Smooth muscle cell of the brain vasculature (primary cell): ENCODE measurements at places on chromosomes 7 and 10.

DNA sequence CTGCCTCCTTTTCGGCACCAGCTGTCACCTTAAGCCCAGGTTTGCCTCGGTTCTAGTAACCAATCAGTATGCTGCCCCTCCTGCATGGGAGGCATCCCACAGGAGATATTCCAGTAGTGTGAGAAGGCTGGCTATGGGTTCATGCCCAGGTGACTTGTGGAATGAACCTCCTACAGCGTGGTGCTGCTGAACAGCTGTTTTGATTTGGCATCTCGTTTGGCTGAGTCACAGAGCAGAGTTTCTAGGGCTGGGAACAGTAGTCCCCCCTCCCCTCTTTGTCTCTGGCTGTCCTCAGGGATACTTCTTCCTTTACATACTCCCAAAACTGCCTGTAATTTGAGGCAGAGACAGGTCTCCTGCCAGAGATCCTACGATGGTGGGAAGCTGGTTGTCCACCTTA, 16.1 kb downstream of the R3HCC1L start:
- peak; percentile 52 for DNase-seq

DNA sequence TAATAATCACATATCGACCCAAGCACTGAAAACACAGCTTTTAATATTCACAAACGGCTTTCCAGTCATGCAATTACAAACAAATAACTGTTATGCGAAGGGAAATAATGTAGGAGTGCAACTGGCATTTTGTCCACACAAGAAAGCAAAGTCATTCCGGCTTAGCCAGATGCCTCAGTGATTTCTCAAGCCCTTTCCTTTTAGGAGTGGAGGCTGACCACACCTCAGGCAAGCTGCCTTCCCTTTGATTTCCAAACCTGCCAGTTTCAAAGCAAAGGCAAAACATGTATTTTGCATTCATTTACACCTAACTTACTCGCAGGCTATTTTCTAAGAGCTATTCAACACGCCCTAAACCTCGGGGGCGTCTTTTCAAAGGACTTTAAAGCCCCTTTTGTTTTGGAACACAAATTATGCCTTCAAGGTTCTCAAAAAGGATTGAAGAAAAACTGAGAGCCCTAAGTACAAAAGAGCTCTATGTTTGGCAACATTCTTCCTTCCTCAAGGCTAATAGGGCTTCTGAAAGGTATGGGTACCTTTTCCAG, 109.6 kb downstream of the CPXM2 start:
- no peak for DNase-seq

DNA sequence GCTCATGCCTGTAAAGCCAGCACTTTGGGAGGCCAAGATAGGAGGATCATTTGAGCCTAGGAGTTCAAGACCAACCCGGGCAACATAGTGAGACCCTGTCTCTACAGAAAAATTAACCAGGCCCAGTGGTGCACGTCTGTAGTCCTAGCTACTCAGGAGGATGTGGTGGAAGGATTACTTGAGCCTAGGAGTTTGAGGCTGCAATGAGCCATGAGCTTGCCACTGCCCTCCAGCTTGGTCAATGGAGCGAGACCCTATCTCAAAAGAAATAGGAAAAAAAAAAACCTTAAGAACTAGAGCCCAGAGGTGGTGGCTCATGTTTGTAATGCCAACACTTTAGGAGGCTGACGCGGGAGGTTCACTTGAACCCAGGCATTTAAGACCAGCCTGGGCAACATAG, 2.2 kb downstream of the STRA8 start:
- no peak for DNase-seq

DNA sequence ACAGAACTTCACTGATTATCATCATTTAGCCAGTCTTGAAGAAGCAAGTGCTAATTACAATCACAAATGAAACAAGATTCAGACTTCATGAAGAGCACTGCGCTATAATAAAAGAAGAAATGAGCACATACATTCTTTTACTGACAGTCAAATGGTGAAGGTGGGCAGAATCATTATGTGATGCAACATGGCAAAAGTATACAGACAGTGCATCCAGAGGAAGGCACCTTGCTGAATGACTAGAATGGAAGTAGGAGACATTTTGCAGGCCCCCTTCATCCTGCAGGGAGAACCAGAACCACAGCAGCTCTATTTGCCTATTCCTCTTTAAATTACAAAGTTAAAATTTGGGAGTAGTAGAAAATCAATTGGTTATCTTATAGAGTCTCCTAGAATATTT, 31.0 kb upstream of the CC2D2B start:
- DNase-seq: no peak

DNA sequence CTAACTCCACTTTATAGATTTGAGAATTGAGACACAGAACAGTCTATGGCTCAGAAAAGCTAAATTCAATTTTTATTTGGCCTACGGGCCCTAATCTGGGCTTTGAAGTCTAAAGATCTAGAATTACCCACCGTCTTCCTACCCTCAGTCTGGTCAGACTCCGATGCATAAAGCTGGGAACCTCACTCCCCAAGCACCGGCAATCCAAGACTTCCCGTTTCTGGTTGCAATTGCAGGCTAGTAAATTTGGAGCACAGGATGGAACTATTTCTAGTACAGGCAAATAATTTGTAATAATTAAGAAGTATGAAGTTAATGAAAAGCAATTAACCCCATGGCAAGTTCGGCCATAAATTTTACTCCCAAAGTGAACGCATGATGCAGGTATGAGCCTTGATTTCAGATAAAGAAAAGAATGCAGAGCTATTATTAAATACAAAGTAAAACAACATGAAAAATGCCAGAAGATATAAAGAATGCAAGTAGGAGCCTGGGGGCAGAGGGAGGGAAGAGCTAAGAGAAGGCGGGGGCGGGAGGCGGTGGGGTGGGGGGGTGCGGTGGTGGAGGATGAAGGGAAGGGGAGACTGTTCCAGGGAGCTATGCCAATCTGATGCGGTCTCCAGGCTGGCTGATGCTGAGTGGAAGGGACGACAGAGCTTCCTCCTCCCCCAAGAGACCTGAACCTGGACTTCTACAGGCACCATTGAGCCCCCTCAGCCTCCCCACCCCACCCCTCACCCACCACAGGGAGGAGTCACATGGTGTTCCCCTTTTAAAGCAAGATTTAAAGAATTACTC, 45.1 kb downstream of the BPGM start:
- DNase-seq: no peak

GRCh38 chr10:132497063-132497680, 40.4 kb upstream of the INPP5A start:
- DNase-seq: no peak

- no peak for DNase-seq
Measured at GRCh38 chr7:55469271-55469681, 103.0 kb downstream of the VOPP1 start.

GRCh38 chr10:131882151-131882550, 18.7 kb upstream of the PPP2R2D start:
- no peak for DNase-seq

GRCh38 chr7:136594739-136595144, 273.7 kb upstream of the CHRM2 start:
- DNase-seq: no peak

GRCh38 chr7:76514926-76515771, 4.8 kb downstream of the UPK3B start:
- no peak for DNase-seq

DNA sequence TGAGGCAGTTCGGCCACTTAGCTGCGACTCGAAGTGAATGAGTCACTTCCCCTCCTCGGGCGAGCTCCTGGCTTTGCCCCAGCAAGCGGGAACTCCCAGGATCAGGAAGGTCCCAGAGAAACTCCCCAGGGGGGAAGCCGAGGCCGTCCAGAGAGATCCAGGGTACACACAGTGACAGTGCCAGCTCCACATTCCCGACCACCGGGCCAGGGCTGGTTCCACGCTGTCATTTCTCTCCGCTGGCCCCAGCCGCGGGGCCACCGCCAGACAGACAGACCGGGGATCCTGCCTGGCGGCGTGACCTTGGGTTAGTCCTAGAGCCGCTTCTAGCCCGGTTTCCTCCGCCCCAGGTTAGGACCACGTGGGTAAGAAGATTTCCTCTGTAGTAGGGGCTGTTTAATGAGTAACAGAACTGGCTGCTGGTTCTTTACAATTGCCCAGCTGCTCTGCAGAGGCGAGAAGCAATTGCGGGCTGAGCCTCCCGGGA, 463 bp upstream of the UPP1 start:
- DNase-seq: peak; percentile 82

DNA sequence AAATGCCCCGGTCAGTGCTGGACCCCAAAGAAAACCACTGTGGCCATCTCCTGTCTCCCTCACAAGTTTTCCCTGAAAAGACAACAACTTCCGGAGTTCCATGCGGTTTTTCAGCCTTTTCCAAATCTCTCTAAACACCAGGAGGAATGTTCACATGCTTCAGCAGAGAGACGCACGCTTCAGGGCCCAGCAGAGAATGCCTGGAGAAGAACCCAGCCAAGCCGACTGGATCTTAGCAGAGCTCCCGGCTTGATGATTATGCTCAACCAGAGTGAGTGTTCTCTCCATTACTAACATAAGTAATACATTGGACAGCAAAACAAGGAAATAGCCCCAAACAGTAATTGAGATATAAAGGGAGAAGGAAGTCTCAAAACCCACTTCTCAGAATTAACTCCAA, 17.9 kb downstream of the PRKCQ start:
- DNase-seq: no peak
